NCI-H526 (cell line): ENCODE measurements at places on chromosomes 12 and 14.

- DNase-seq: no peak
Measured at GRCh38 chr12:113683574-113683973, 211.9 kb upstream of the LHX5 start.

GRCh38 chr12:104473374-104473983, 16.7 kb downstream of the CHST11 start:
- DNase-seq: no peak

- no peak for DNase-seq
Measured at GRCh38 chr14:20429801-20430669, 5.9 kb downstream of the KLHL33 start.

GRCh38 chr14:105258846-105259245, 10.5 kb downstream of the BTBD6 start:
- no peak for DNase-seq

GRCh38 chr12:80469681-80470080, 25.6 kb downstream of the PTPRQ start:
- DNase-seq: no peak

DNA sequence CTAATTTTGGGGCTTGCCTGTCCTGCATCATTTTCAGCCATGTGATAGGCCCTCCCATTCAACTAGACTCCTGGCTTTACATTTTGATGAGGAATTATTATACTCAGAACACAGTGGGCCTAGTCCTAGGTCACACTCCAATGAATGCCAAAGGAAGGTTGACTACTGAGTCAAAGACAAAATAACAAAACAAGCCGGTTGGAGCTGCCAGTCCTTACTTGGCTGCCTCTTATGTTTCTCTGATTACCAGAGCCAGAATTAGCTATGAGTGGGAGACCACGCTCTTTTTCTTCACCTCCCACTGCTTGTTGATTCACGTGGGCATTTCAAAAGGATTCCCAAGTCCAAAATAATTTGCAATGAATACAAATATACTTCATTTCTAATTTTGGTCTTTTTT, 78.1 kb upstream of the USP44 start:
- no peak for DNase-seq

GRCh38 chr12:95709152-95709551, 81.4 kb downstream of the NTN4 start:
- peak; percentile 56 for DNase-seq

DNA sequence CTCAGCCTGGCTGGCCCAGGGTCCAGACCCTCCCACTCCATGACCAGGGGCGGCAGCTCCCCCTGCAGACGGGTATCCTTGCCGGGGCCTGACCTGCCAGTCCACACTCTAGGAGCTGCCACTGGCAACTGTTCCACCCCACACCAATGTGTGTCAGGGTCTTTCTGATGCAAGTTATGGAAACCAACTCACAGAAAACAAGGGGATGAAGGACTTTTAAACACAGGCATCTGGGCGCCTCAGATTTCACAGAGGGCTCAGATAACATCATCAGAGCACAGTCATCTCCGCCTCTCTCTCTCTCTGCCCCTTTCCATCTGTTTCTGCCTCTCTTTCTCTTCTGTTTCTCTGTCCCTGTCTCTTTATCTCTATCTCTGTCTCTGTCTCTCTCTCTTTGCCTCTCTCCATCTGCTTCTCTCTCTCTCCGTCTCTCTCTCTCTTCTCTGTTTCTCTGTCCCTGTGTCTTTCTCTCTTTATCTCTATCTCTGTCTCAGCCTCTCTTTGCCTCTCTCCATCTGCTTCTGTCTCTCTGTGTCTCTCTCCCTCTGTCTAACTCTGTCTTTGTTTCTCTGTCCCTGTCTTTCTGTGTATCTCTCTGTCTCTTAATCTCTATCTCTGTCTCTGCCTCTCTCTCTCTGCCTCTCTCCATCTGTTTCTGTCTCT, 67.4 kb upstream of the FBRSL1 start:
- no peak for DNase-seq

- no peak for DNase-seq
Measured at GRCh38 chr14:93566065-93566693, 135.4 kb downstream of the UNC79 start.

DNA sequence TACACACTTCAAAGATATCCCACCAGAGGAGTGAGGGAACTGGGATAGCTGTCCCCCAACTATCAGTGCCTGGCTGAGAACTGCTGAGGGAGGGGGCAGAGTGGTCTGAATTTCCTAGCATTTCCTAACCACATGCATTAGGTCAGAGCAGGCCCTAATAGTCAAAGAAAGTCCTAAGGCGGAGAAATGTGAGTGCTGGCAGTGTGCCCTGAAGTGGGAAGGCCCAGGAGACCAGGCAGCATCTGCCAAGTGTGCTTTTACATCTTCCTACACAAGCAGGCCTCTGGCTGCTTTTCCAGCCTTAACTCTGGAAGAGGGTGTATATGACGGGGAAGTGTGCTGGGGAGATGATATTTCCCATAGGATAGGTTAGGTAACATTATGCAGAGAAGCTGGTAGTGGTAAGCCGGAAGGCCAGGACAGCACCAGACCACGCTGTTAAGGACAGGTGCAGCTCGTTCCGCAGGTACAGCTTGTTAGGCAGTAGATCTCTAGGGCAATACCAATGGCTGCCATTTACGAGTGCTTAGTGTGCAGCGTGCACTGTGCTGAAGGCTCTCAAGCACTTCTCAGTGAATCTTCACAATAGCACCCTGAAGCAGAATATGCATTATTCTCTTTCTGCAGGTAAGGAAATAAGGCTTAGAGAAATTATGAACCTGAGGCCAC, 9.1 kb upstream of the CCDC198 start:
- no peak for DNase-seq

DNA sequence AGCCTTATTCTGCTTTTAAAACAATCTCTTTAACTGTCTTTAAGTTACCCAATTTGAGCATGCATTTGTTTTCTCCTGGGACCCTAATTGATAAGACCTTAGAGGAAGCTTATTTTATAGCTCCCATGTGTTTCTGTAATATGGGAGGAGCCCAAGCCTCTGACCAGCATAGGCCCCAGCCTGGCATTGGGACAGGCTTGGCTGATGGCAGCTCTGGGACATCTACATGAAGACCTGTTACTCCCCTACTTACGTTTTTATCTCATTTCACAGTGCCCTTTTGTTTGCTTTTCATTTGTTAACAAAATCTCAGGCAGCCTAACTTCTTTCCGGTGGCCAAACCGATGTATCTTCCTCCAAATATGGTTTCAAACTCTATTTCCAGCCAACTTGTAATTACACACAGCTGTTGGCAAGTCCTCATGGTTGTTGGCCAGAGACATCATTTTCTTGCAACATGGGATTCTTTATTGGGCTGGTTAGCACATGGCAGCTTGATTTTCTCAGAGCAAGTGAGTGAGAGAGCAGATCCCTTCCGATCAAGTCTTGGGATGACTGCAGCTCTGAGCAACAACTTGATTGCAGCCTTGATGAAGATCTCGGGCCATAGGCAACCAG, 1117.5 kb downstream of the AACS start:
- no peak for DNase-seq

DNA sequence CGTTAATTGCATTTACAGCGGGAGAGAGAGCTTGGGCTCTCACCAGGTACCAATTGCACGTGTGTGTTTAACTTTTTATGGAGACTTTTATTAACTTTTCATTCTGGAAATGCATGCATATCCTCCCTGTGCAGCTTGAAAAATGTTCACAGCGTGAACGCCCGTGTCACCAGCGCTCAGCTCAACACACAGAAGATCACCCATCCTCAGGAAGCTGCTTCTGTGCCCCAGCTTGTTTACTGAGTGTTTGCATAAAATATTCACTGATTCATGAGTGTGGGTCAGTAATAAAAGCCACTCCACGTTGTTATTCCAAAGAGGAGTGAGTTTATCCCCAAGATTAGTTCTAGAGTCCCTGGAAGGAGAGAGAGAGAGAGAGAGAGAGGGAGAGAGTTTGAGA, 75.5 kb upstream of the FZD10 start:
- peak; percentile 43 for DNase-seq

GRCh38 chr12:120515496-120515895, 13.5 kb downstream of the COQ5 start:
- DNase-seq: no peak

- peak; percentile 12 for DNase-seq
Measured at GRCh38 chr12:104906695-104907094, 51.4 kb downstream of the SLC41A2 start.

GRCh38 chr12:26845984-26846383, 13.0 kb upstream of the ITPR2 start:
- no peak for DNase-seq

GRCh38 chr14:99173086-99173485, 98.9 kb downstream of the BCL11B start:
- no peak for DNase-seq

DNA sequence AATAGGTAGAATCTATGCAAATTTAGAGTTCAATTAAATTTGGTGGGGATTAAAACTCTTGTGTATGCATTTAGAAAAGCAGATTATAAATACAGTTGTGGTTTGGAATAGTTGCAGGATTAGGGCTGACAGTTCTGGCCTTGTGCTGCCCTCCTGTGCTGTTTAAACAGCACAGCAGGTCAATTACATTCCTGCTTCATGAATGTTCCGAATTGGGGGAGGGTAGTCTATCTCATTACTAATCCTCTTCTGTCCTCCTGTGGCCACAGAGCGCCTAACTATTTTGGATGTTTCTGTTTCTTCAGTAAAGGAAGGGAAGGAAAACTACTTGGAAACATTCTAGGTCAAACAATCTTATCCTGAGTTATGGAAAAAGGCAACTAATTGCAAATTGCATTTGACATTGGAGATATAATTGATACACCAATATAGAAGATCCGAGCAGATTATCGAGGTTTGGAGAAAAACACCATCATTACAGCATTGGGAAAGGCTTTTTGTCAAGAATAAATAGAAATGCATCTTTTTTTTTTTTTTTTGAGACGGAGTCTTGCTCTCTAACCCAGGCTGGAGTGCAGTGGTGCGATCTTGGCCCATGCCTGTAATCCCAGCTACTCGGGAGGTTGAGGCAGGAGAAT, 8.7 kb upstream of the GPR19 start:
- DNase-seq: peak; percentile 92

DNA sequence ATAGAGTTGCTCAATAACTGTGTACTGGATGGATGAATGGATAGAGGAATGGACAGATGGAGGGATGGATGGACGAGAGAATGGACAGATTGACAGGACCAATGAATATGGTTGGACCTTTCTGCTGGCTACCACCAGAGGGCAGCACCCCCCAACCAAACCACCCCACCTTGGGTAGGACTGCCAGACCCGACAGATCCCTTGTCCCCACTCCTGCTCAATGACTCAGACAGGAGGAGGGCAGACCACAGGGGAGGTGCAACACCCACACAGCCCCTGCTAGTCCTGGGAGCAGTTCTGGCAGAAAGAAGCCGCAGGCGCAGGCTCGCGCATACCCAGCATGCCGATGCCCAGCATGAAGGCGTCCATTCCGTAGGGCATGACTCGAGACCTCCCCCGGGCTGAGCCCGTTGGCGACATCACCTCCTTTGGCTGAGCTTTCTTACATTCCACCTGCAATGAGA, 12.4 kb downstream of the MSI1 start:
- DNase-seq: no peak

GRCh38 chr14:70416338-70416724, 559 bp downstream of the SYNJ2BP start:
- no peak for DNase-seq

- DNase-seq: no peak
Measured at GRCh38 chr12:59594943-59595500, 807 bp upstream of the SLC16A7 start.

DNA sequence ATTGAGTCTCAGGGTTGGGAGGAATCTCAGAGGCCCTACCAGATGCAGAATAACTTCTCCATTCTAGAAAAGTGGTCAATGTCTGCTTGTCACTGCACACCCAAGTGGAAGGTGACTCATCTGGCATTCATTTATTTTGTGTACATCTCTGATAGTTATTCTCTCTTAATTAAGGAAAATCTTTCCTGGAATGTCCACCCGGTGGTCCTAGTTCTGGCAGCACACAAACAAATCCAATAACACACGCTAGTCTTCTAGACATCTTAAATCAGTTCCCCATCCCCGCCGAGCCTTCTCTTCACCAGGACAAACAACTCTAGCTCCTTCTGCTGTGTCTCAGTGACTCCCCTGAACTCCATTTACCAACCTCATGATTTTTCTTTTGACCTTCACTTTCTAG, 50.0 kb upstream of the SCN8A start:
- DNase-seq: no peak

- no peak for DNase-seq
Measured at GRCh38 chr14:32757568-32757967, 181.1 kb upstream of the NPAS3 start.

GRCh38 chr14:23209651-23210423, 26.4 kb upstream of the SLC7A8 start:
- DNase-seq: no peak

GRCh38 chr12:56080556-56081138, 682 bp downstream of the ERBB3 start:
- DNase-seq: peak; percentile 18

- DNase-seq: no peak
Measured at GRCh38 chr14:82872494-82872893, 1338.8 kb upstream of the SEL1L start.

- DNase-seq: no peak
Measured at GRCh38 chr12:20555015-20555414, 140.1 kb upstream of the SLCO1C1 start.

GRCh38 chr12:26648584-26648983, 184.4 kb downstream of the ITPR2 start:
- DNase-seq: no peak

- no peak for DNase-seq
Measured at GRCh38 chr12:80321653-80322052, 122.4 kb upstream of the PTPRQ start.

GRCh38 chr14:54166049-54166950, 209.7 kb upstream of the BMP4 start:
- no peak for DNase-seq

DNA sequence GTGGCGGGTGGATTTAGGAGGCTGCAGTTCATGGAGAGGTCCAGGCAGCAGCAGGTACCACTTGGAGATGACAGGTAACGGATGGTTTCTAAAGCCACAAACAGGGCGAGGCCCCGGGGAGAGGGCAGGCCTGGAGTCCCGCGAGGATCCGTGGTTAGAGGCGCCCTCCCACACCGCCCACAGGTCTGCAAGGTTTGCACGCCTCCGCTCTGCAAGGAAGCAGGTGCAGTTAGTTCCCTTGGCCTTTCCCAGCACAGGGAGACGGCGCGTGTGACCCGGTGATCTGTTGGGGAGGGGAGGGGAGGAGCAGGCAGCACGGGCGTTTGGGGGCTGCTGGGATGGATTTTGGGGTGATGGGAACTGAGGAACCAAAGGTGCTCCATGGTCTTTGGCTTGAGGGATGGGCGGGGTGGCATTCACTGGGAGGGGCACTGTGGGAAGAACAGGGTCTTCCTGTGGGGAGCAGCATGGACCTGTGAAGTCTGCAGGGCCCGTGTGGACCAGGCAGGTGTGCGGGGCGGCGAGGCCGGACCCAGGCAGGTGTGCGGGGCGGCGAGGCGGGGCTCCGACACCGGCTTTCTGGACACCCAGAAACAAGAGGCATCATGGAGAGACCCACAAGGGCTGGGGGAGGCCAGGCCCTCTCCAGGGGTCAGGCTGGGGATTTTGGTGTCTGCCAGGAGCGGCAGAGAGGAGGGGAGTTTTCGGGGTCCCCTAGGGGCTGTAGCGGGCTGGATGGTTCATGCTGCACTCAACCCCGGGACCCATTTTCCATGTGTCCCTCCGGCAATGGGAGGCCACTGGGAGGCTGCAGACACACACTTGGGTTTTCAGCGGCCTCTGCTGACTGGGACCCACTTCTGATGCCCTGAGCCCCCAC, 29.1 kb downstream of the NOC4L start:
- DNase-seq: no peak

- no peak for DNase-seq
Measured at GRCh38 chr14:24311837-24312615, 724 bp downstream of the LTB4R start.

- no peak for DNase-seq
Measured at GRCh38 chr14:55433880-55434804, 6.3 kb downstream of the TBPL2 start.

- DNase-seq: no peak
Measured at GRCh38 chr12:40331886-40332285, 107.1 kb downstream of the LRRK2 start.
